ENCODE measurements at places on chromosomes 1 and 21.

GRCh38 chr1:178066908-178067614 is 26.8 kb upstream of the RASAL2 start:
- DNase-seq = no peak

GRCh38 chr21:36966066-36966820 is at the start of gene HLCS:
Gene HLCS (minus strand): TSS chr21:36966669. CDS start chr21:36966638, 31 bp downstream.
- peak; percentile 62 for DNase-seq

DNA sequence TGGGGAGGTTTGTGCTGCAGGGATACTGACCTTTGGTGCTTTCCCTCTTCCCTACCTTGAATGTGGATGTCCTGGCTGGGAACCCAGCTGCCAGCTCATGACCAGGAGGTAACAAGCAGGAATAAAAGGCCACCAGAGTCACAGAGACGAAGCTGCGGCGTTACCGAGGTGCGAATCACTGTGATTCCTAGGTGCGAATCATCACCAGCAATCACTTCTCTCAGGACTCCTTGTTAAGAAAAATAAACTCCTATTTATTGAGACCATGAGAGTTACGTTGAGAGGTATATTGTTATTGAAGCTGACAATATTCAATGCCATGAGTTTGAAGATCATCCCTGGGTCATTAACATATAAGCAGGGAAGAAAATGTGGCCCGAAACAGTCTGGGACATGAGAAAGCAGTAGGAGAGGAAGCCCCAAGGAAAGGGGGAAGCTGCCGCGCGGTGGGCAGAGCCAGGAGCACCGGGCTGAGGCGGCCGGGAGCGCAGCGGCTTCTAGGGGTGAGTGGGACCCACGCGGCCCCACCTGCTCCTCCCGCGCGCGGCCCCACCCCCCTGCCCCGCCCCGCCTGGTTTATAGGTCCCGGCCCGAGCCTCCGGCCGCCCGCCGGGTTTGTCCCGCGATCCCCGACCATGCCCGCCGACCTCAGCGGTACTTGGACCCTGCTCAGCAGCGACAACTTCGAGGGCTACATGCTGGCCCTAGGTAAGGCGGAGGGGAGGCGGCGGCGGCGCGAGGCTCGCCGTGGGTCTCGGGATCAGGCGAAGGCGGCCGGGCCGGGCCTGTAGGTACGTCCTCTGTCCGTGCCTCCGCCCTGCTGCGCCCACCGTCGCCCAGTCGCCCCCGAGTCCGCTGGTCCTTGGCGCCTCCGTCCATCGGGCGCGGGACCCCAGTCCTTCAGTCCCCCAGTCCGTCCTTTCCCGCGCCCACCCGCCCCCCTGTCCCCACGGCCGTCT is at the start of gene RBP7:
Gene RBP7, plus strand, starts transcription at position 605 of the 959 bp plus-strand sequence. Its CDS starts 31 bp downstream, at position 636.
- no peak for DNase-seq

GRCh38 chr1:52738893-52739292 is 12.6 kb downstream of the ZYG11B start:
- DNase-seq = no peak

DNA sequence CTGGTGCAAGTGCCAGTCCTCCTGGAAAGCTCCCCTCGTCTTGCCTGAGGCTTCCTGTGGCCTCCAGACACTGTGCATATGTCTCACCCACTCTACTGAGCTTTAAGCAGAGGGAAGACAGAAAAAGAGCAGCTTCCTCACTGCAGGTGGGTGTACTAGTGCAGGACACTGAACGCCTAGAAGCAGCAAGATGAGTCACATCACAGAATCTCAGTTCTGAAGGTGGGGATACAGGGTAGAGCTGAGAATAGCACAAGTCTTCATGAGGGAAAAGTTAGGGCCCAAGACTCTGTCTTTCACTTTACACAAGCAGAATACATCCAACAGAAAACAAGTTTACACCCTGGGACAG is 37.4 kb downstream of the PCAT6 start:
- DNase-seq = no peak

GRCh38 chr1:84896279-84896678 is 3.3 kb upstream of the LPAR3 start:
- DNase-seq = no peak

- no peak for DNase-seq
These were observed 80.6 kb downstream of the LBR start for GRCh38 chr1:225347123-225347683.

- DNase-seq = no peak
These were observed 156.4 kb upstream of the ZC3H12A start for GRCh38 chr1:37317870-37318467.

GRCh38 chr1:210340841-210341240 is 12.1 kb downstream of the HHAT start:
- DNase-seq = no peak

- no peak for DNase-seq
These were observed 12.8 kb downstream of the PDE9A start for GRCh38 chr21:42666023-42666747.

GRCh38 chr1:7333620-7334019 is 437.5 kb upstream of the VAMP3 start:
- no peak for DNase-seq

- DNase-seq = no peak
These were observed 7.8 kb upstream of the RIPK4 start for GRCh38 chr21:41774467-41775148.

DNA sequence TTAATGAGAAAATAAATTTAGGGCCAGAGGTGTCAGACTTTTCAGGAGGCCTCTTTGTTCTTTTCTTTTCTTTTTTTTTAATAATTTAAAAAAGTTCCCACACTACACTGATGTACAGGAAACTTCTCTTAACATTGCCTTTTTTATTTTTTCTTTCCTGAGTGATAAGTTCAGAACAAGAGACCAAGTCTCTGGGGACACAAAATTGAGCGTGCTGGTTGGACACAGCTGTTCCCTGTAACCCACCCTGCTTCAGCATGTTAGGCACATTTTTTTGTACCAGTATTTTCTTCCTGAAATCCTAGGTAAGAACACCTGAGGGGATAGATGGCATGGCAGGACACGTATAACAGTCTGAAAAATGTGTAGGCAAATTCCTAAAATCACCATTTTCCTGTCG is 50.1 kb downstream of the PBX1 start:
- no peak for DNase-seq

DNA sequence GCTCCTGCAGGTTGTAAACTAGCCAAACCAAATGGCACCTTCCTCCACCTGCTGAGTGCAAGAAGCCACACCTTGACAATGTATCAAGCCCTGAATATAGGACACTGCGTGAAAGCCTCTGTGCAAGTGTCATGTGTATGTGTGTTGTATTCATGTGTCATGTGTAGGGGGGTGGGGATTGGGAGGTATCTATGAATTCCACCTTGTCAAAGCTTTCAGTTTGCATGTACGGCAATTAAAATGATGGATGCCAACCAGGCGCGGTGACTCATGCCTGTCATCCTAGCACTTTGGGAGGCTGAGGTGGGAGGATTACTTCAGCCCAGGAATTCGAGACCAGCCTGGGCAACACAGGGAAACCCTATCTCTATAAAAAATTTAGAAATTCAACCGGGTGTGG is 19.8 kb downstream of the CD34 start:
- DNase-seq = no peak

GRCh38 chr1:163701783-163702374 is 380.1 kb downstream of the NUF2 start:
- DNase-seq = no peak

DNA sequence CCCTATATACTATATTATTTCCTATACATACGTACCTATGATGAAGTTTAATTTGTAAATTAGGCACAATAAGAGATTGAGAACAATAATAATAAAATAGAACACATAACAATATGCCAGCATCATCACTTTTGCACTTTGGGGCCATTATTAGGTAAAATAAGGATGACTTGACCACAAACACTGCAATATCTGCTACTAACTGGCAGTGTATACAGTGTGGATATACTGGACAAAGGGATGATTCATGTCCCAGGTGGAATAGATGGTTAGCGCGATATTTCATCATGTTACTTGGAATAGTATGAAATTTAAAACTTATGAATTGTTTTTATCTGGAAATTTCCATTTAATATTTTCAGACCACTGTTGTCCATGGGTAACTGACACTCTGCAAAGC is 35.4 kb upstream of the TXLNA start:
- no peak for DNase-seq

GRCh38 chr1:151535326-151536271 is 4.5 kb upstream of the TUFT1 start:
- DNase-seq = no peak

- DNase-seq = no peak
These were observed 22.4 kb downstream of the PRRX1 start for GRCh38 chr1:170686291-170686690.

- no peak for DNase-seq
These were observed 303.8 kb downstream of the NPHP4 start for GRCh38 chr1:5688081-5689077.

Measured in effector memory CD4-positive, alpha-beta T cell (primary cell).